ENCODE measurements at places on chromosomes 7 and 10.

GRCh38 chr10:132395704-132396493 is 1.1 kb upstream of the PWWP2B start:
- peak; percentile 33 for DNase-seq

- no peak for DNase-seq
Measured at GRCh38 chr7:83178796-83179195, 16.1 kb upstream of the PCLO start.

DNA sequence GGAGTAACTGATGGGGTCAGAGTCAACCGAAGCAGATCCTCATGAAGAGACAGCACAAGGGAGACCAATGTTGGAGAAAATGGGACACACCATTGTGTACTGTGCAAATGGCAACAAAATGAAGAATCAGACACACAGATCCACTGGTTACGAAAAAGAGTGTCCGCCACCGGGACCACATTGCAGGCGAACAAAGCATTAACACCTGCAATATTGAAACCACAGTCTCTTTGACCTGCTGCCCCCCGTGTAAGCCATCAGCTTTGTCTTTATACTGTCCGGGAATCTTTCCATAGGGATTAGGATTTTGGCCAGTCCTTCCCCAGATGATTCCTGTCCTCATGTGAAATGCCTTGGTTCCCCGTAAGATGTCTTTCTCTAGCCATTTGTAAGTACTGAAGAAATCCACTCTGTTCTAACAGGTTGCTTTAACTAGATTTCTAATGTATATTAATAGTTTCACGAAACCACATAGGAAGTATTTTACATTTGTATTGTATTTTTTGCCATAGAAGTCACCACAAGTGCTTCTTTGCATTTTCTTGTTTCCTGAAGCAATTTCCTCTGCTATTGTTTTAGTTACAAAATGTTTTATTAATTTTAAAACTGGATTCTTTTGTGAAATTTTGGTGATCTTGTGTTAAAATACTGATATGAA is 140.8 kb upstream of the NFE2L3 start:
- DNase-seq: no peak

DNA sequence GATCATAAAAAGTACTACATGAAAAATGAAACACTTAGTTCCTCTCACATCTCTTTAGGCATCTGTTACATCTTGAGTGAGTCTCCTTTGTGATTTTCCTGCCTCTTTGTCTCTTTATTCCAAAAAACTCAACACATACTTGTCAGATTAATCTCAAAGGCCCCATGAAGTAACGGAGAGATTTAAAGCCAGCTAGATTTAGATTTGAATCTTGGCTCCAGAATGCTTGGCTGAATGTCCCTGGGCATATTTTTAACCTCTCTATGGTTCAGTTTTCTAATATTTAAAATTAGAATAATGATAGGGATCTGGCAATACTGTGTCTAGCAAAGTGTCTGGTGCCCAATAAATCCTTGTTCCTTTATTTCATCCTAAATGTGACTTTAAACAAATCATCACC is 140.0 kb downstream of the DGKB start:
- no peak for DNase-seq

DNA sequence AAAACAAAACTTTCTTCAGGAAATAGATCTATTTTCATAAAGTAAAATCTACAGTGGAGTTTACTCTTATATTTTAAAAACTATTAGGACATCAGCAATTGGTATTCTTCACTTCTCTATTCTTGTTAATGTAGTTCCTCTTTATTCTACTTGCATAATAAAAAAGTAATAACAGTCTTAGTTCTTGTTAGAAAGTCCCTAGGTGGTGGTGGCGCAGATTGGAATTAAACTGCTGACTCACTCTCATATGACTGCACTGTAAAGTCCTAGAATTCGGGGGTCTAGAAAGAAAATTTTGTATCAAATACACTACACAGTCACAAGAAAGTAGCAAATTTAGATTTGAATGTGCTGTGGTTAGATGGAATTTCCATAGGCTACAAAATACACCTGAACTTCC is 44.6 kb upstream of the TES start:
- DNase-seq: no peak

- DNase-seq: no peak
Measured at GRCh38 chr7:36312064-36312914, 77.4 kb upstream of the ANLN start.

DNA sequence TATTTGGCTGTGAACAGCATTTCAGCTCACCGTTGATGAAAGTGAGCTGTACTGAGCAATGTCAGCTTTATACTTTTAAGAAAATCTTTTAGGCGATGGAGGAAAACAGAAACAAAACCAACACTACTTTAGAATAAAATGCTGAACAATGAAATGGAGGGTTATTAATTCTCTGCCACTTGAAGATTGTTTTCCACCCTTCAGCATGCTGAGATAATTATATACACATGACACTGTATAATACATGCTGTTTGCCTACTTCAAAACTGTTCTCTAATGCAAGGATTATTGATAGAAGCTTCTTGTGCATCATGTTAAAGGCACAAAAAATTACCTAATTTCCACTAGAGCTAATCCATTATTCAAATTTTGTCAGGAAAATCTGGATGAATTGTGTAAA is 66.8 kb downstream of the CACNA2D1 start:
- DNase-seq: no peak

- no peak for DNase-seq
Measured at GRCh38 chr10:119919271-119919670, 26.7 kb downstream of the SEC23IP start.

DNA sequence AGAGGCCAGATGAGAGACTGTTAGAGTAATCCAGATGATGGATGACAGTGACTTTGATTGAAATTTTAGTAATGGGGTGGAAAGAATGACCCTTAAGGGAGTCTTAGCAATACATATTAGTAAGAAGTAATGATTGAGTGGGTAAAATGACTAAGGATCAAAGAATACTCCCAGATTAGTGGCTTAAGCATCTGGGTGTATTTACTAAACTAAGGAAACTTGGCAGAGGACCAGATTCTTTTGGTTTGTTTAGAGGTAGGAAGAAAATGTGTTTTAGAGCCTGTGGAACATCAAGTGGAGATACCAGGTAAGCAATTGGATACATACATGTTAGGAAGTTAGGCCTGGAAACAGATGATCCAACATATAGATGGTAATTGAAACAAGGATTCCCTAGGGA is 58.8 kb upstream of the ADRA2A start:
- DNase-seq: no peak

- peak; percentile 37 for DNase-seq
Measured at GRCh38 chr7:101507791-101508252, 121.3 kb downstream of the MYL10 start.

DNA sequence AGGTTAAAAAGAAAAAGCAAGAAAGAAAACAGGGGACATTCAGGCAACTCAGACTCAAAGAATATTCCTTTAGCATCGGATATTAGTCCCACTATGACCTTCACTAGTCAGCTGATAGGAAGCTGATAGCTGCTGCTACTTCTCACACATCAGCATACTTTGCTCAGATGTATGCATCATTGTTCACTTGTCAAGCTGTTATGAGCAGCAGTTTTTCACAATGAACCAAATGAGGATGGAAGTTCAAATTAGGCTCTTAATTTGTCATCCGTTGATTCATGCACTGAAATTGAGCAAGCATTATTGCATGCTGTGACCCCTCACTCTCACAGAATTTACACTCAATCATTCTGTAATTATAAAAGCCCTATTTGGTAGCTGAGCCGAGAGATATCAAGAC is 257.7 kb downstream of the SNX13 start:
- no peak for DNase-seq

GRCh38 chr7:141184532-141185190 is 110.8 kb downstream of the TMEM178B start:
- DNase-seq: no peak

GRCh38 chr10:91105269-91105668 is 115.2 kb upstream of the PCGF5 start:
- no peak for DNase-seq

Measured in erythroblast (primary cell).